ENCODE measurements at places on chromosomes 12 and 14.
A peak's percentile ranks its signal among the peaks of the same experiment; 100 is the strongest.

- no peak for DNase-seq
These were observed 756 bp upstream of the CIDEB start for GRCh38 chr14:24308342-24309124.

- DNase-seq: no peak
These were observed 3.8 kb upstream of the ARHGAP9 start for GRCh38 chr12:57483466-57483865.

DNA sequence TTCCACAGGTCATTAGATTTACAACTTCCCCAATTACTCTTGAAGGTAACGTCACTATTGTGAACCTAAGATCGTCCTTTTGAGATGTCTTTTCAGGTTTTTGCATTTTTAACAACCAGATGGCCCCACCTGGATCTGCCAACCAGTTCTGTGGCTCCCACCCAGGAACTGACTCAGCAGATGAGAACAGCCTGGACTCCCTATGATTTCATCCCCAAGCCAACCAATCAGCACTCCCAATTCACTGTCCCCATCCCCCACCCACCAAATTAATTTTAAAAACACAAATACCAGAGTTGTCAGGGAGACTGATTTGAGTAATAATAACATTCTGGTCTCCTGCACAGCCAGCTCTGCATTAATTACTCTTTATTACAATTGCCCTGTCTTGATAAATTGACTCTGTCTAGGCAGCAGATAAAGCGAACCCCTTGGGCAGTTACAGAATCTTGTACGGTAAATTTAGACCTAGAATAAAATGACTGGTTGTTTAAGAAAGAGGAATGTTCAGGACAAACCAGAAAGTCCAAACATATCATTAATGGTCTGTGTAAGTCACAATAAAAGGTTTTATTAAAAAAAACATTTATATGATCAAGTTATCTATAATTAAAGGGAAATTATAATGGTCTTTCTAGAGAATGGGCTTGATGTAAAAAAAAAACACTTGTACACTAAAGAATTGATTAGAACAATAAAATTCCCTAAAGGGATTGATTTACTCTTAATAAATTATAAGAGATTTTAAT lies 55.8 kb downstream of the COX16 start:
- DNase-seq: no peak

GRCh38 chr12:95102916-95103671 lies 29.7 kb upstream of the NR2C1 start:
- peak; percentile 31 for DNase-seq

DNA sequence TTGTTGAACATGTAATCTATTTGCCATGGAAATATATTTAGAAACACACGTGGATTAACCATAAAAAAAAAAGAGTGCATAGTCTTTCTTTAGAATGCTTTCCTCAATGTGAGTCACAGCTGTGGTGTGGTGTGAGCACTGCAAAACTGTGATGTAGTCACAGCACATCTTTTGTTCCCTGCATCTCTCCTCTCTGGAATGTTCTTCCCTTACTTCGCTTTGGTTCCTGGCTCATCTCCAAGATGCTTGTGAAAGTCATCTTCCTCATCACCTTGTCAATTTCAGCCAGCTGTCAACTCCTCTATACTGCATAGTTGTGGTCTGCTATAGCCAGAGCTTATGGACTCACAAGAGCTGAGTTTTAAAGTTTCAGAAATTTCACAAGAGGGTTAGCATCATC lies 60.2 kb downstream of the STAB2 start:
- DNase-seq: no peak

GRCh38 chr12:89299931-89300330 lies 52.4 kb downstream of the DUSP6 start:
- no peak for DNase-seq

DNA sequence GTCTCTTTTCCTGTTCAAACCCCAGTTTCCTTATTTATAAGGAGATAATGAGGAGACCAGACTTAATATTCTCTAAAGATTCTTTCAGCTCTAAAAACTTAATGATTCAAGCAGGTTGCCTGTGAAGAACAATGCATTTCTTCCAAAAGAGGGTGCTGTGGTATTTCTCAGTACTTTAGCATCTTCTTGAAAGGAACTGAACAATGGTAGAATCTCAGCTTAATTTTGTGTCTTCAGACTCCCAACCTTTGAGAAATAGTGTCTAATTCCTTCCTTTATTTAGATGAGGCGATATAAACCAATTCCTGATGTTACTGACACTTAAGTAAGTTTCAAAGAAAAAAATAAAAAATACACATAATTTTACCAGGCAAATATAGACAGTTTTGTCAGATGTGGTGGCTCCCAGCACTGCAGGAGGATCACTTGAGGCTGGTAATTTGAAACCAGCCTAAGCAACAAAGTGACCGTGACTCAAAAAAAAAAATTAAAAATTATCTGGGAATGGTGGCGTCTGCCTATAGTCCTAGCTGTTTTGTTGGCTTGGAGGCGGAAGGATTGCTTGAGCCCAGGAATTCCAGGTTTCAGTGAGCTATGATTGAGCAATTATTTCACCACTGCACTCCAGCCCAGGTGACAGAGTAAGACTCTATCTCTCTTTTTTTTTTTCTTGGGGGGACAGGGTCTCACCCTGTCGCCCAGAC lies 76.9 kb upstream of the PSMA6 start:
- DNase-seq: no peak

GRCh38 chr12:43406801-43407200 lies 145.2 kb downstream of the ADAMTS20 start:
- no peak for DNase-seq

DNA sequence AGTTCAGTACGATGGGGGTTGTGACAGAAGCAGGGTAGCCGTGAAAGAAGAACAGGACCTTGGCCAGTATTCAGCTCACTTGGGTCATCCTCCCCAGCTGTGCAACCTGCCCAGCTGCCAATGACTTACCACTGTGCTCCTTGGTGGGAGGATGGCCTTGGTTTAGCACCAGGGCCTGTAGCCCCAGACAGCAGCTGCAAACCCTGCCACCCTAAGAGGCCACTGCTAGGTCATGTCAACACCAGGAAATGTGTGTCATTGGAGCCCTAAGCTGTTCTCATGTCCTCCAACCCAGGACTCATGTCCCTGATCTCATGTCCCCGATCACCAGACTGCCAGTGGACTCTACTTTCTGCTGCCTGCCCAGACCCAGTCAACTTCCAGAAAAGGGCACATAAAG lies 3.0 kb upstream of the CRACR2A start:
- DNase-seq: no peak

GRCh38 chr12:123879101-123879500 lies 93.5 kb downstream of the CCDC92 start:
- DNase-seq: no peak

GRCh38 chr14:22884076-22884737 lies 1.2 kb downstream of the REM2 start:
- no peak for DNase-seq

- DNase-seq: no peak
These were observed 113.5 kb upstream of the VASH1 start for GRCh38 chr14:76647697-76648298.

DNA sequence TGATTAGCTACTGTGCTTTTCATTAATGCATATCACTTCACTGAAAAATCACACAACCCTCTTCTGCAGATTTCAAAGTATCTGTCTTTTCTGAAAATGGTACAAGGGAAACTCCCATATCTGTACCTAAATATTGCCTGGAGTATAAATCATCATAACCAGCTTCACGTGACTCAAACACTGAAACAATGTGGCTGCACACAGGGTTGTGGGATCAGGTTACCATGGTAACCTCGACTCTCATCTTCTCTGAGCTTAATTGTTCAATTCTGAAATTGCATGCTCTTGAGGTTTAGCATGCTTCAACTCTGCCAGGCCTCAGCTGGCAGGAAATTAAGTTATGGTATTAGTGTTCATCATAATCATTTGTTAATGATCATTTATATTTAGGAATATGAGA lies 77.5 kb upstream of the CPSF6 start:
- DNase-seq: no peak
